ENCODE measurements at places on chromosomes 1 and 21.

GRCh38 chr1:248810000-248810726 is 15.6 kb downstream of the SH3BP5L start:
- no peak for DNase-seq

GRCh38 chr1:161506336-161507223 is 1.3 kb downstream of the FCGR2A start:
- peak; percentile 56 for DNase-seq

DNA sequence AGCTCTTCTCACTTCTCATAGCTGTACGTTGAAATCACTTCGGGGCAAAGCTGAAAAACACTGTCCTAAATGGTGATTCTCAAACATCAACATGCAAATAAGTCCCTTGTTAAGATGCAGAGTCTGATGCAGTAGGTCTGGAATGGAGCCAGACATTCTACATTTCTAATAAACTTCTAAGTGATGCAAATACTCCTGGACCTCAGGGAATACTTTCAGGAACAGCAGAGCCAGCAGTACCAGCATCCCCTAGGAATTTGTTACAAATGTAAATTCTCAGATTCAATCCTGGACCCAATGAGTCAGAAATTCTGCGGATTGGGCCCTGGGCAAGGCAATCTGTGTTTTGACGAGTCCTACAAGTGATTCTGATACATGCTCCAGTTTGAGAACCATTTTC is 152.3 kb downstream of the PCNX2 start:
- DNase-seq = no peak

DNA sequence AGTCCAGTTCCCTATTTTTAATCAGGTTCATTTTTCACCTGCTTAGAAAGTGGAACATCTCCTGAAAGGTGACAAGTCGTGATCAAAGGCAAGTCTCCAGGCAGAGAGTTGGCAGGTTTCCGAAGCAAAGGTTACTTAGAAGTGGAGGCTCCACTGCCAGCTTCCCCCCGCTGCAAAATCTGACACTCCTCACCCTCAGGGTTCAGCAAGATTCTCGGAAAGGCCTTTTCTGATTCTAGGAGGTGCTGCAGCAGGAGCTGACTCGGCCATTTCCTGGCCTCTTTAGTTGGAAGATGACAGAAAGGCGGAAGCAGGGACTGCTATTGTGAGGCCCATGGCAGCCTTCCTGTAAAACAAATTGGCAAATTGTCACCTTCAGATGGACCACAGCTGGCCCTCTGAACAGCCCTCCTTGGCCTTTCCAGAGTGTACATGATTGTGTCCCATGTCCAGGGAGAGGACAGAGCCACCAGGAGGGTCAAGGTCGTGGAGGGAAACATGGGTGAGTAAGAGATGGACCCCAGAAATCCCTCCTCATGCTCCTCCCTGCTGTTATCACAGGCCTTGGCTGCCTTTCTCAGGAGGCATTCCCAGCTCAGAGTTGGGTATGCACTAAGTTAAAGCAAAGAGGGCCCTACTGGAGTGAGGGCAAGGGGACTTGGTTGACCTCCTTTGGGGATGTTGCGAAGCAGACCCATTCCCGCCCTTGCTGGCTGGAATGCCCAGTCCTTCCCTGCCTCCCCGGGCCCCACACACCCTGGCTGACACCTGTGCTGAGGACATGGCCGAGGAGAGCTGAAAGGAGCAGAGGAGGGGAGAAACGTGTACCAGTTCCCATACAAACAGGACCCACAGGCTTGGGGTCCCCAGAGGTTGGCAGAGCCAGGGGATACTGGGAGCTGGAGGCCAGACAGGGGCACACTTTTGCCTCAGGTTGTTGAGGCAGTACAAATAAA is 115.5 kb upstream of the IRF2BP2 start:
- DNase-seq = no peak

- no peak for DNase-seq
Measured at GRCh38 chr1:23057301-23057700, 38.0 kb downstream of the KDM1A start.

DNA sequence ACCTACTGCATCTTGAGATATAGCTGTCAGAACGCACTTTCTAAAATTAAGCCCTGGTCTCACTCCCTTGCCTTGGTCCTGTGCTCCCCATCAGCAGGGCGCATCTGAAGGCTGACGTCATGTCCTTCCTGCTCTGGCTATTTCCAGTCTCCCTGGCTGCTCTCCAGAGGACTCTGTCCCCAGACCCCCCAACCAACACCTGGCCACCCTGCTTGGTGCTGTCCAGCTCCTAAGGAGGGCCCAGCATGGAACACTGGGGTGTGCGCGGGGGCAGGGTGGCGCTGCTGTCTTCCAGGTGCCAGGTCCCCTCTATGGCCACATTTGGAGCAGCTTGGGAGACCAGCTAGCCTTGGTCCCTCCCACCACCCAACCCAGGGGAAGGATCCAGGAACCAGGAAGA is 8.3 kb downstream of the TNNT2 start:
- no peak for DNase-seq

GRCh38 chr1:116504308-116505156 is 66.3 kb downstream of the CD58 start:
- DNase-seq = peak; percentile 85

DNA sequence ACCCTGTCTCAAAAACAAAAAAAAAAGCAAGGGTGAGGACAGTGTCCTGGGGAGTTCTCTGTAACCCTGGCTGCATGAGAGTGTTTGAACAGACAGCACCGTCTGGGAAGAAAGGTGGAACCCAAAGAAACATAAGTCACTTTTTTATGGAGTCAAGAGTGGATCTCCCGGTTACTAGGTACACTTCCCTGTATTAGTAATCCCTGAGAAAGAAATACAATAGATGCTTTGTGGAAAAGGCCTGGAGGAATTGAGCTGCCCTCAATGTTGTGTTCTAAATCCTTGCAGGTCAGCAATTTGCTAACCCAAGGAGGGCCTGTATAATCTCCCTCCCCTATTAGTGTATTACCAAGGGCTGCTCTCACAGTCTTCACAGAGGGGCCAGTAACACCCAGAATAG is 16.6 kb downstream of the DEGS1 start:
- DNase-seq = no peak

DNA sequence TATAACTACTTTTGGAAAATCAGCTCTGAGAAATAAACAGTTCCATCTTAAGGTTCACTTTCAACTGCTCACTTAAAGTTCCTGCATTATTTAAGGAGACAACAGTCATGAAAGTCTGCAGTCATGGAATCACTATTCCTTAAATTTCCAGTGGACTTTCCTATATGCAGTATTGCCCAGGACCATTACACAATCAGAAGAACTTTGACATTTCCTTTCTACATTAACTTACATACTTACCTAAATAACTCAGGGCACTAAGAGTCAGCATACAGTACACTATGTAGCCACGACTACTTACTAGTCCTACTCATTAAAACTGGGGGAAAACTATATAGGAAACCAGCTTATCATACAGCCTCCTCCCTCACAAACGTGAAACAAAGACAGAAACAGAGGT is 220.1 kb downstream of the SLC45A1 start:
- DNase-seq = no peak

DNA sequence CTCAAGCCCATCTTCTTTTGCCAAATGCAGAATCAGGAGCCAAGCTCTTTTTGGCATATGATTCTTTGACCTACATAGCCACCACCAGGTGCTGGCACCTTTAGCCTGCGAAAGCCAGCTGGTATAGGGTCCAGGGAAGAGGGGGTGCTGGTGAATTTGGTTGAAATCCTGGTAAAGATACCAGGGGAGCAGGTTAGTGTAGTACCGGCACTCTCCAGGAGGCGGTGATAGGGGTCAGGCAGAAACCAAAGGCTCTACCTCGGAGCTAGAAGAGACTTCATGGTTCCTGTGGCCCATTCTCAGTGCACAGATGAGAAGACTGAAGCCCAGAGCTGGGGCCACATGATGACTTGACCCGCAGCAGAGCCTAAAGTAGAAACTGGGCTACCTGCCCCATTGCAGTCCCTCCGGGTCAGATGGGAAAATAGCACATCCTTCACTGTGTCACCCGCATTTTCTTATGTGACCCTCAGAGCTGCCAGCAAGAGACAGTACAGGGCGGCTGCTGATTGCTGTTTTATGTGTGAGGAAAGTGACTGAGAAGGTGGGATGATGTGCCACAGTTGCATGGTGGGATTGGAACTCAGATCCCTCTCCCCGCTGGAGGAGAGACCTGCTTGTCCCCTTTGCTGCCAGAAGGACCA is 36.0 kb upstream of the IL19 start:
- no peak for DNase-seq

Measured in SIG-M5 (cell line).